Dermis microvascular lymphatic vessel endothelial cell (primary cell): ENCODE measurements at places on chromosomes 16 and 17. TPM values are rescaled to one million over a fixed set of nuclear protein-coding genes. Genes with fewer than 3 reads are reported as not detected.

IL17C gene
- not detected in 2 replicates for total RNA-seq

SPATA22 gene
- total RNA-seq, result 1.7 TPM in 1 of 2 replicates, not detected in the other

TMEM114 gene
- not detected in 2 replicates for total RNA-seq

HEATR9 gene
- total RNA-seq, result not detected in 2 replicates

EME1 gene
- total RNA-seq, result 1.3 and 2.6 TPM in 2 replicates

GJC1 gene
- total RNA-seq, result 3.0 and 6.7 TPM in 2 replicates
